ENCODE measurements at places on chromosomes 3 and 15.

DNA sequence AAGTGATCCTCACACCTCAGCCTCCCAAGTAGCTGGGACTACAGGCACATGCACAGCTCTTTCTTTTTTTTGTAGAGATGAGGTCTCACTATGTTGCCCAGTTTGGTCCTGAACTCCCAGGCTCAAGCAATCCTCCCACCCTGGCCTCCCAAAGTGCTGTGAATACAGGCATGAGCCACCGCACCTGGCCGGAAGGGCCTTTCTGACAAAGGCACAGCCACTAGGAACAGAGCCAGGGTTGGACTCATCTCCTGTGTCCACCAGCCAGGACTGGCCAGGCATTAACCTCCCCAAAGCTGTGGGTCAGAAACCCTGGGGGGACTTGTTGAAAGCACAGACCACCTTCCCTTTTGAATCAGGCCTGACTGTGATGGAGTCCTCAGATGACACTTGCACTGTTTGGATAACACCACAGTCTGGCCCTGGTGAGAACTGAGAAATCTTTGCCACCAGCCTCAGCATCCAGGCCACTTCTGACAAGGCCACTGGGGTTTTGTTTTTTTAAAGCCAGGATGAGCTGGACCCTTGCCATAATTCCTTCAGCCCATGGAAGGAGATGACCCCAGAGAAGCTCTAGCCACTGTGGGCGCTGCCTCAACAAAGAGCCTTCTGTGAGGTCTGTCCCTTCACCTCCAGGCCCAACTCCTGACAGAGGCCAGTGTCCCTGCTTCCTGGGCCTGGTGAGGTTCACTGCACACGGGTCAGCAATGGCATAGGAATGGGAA is 4.8 kb downstream of the TKT start:
- no peak for DNase-seq

DNA sequence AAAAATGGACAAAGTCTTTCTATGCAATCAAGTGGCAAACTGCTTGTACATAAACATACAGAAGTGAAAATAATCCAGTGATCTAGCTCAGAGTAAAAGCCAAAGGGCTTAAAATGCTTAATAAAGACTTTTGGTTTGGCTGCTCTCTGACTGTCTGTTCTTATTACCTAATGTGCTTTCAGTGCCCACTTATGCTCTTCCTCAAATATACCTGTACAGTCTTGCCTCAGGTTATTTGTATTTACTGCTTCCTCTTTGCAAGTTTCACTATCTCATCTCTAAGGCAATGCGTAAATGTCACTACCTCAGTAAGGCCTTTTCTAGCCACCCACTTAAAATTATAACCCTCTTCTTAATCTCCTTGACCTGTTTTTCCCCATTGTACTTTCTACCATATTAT is 171.8 kb downstream of the EPHA6 start:
- DNase-seq = no peak

- DNase-seq = no peak
Measured at GRCh38 chr3:32457971-32458471, 44.6 kb downstream of the CMTM6 start.

- DNase-seq = no peak
Measured at GRCh38 chr3:113231391-113231790, 20.0 kb downstream of the BOC start.

GRCh38 chr3:45079715-45080114 is 53.6 kb downstream of the CLEC3B start:
- DNase-seq = no peak

- no peak for DNase-seq
Measured at GRCh38 chr3:31004025-31004678, 109.7 kb upstream of the GADL1 start.

DNA sequence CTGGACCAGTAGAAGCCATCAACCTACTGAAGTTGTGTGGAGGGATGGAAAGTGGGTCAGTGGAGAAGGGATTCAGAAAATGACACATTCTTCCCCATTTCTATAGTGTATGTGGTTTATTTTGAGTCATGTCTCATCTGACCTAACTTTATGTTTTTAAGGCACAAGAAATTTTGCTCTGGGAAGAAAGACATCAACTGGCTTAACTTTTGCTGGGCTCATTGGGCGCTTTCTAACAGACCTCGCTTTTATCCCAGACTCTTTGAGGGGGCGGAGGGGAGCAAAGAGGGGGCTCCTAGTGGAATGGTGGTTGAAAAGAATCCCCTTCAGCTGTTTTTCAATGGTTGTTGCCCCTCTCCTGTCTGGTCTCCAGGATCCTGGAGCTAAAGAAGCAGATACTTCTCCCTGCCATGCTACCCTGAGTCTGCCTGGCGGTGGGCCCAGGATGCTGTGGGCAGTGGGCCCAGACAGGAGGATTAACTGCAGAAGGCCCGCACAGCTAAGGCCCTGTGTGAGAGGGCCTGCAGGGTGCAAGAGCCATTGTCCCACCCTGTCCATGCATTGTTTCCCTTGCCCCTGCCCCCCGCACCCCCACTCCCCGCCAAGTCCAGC is 14.5 kb downstream of the CSRNP1 start:
- DNase-seq = no peak

All from stimulated activated CD8-positive, alpha-beta memory T cell treated with anti-CD3 and anti-CD28 coated beads, Interleukin-4, amount 100 ng/mL, for 1 hour (primary cell).